ENCODE measurements at places on chromosomes 5 and 9.
A peak's percentile ranks its signal among the peaks of the same experiment; 100 is the strongest.

DNA sequence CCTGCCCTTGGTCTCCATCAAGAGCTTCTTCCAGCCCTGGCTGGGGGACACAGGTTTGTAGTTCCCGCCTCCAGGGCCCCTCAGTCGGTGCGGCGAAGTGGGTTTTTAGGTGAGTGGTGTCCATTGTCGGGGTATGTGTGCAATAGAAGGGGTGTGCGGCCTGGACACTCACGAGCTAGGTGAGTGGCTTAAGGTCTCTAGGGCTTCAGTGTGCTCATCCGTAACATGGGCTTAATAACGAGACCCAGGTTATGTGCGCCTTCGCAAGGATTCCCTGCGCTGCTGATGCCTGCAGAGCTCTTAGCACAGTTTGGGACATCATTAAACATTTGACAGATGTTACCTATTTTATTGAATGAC lies 656 bp downstream of the CEP78 start:
- no peak for DNase-seq

DNA sequence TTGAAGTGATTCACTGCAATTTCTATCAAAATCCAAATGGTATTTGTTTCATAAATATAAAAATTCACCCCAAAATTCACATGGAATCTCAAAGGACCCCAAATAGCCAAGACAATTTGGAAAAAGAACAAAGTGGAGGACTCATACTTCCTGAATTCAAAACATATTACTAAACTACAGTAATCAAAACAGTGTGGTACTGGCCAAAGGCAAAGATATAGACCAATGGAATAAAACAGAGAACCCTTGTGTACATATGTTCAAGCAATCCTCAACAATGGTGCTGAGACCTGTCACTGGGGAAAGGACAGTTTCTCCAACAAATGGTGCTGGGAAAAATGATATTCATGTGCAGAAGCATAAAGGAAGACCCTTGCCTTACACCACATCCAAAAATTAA lies 14.0 kb downstream of the OBP2B start:
- DNase-seq: no peak

- DNase-seq: peak; percentile 38
Observed at GRCh38 chr9:7150153-7150890, 392.5 kb downstream of the KDM4C start.

DNA sequence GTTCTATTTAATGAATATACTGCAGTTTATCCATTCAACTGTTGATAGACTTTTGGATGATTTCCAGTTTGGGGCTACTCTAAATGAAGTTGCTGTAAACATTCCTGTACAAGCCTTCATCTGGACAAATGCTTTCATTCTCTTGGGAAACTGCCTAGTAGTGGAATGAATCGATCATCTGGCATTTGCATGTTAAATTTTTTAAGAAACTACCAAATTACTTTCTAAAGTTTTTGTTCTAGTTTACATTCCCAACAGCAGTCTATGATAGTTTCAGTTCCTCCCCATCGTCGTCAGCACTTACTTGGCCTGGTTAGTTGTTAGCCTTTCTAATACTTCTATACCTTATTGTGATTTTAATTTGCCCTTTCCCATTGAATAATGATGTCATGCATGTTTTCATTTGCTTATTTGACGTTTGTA lies 306.3 kb downstream of the FER start:
- DNase-seq: no peak

GRCh38 chr9:137138722-137139467 lies at the start of gene GRIN1:
Gene GRIN1, plus strand, starts transcription at chr9:137139154. Its CDS starts 333 bp downstream, at chr9:137139487.
- DNase-seq: peak; percentile 33

- DNase-seq: no peak
Observed at GRCh38 chr9:98168153-98168780, 24.2 kb downstream of the CORO2A start.

Measured in CD4-positive, alpha-beta T cell treated with Interleukin-21 for 1 hour (primary cell).